ENCODE measurements at places on chromosomes 3 and 15.

GRCh38 chr3:71584394-71585011, 975 bp upstream of the FOXP1 start:
- DNase-seq = peak; percentile 44

DNA sequence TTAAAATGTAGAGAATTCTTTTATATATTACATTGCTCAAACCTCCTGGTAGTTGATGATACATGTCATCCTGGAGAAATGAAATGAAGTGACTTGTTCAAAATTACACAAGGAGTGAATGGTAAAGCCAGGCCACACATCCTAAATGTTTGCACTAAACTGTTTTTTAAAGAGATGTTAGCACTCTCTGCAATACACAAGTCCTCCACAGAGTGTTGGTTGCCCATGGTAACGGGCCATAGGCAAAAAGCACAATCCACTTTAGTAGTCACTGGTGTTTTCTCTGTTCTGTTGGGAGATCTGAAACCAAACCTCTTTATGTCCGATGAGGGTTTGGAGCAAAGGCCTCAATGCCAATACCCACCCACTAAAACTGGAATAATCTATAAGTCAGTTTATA, 907.4 kb downstream of the NTRK3 start:
- DNase-seq = no peak

GRCh38 chr3:26719134-26719533, 96.6 kb downstream of the LRRC3B start:
- DNase-seq = no peak

DNA sequence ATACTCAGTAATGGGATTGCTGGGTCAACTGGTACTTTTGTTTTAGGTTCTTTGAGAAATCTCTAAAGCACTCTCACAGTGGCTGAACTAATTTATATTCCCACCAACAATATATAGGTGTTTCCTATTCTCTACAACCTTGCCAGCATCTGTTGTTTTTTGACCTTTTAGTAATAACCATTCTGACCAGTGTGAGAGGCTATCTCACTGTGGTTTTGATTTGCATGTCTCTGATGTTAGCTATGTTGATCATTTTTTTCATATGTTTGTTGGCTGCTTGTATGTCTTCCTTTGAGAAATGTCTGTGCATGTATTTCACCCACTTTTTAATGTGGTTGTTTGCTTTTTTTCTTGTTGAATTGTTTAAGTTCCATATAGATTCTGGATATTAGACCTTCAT, 98.2 kb upstream of the DCBLD2 start:
- DNase-seq = no peak

GRCh38 chr3:157544501-157545130, 41.4 kb upstream of the VEPH1 start:
- DNase-seq = no peak

DNA sequence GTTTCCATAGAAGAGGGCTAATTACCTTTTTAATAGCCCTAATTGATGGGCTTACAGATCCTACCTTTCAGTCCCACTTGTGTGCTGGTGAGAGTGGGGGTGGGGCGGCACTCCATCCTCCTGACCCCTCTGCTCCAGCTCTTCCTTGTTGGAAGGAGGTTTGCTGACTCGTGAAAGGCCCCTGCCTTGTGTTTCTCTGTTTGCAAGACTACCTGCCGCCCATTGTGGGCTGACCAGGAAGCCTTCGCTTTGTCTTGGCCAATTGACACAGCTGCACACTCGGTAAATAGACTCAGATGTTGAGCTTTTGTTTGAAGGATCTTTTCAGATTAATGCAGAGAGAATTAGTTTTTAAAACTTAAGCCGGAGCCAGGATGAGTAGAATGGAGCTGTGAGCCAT, 197.3 kb upstream of the HES1 start:
- no peak for DNase-seq

DNA sequence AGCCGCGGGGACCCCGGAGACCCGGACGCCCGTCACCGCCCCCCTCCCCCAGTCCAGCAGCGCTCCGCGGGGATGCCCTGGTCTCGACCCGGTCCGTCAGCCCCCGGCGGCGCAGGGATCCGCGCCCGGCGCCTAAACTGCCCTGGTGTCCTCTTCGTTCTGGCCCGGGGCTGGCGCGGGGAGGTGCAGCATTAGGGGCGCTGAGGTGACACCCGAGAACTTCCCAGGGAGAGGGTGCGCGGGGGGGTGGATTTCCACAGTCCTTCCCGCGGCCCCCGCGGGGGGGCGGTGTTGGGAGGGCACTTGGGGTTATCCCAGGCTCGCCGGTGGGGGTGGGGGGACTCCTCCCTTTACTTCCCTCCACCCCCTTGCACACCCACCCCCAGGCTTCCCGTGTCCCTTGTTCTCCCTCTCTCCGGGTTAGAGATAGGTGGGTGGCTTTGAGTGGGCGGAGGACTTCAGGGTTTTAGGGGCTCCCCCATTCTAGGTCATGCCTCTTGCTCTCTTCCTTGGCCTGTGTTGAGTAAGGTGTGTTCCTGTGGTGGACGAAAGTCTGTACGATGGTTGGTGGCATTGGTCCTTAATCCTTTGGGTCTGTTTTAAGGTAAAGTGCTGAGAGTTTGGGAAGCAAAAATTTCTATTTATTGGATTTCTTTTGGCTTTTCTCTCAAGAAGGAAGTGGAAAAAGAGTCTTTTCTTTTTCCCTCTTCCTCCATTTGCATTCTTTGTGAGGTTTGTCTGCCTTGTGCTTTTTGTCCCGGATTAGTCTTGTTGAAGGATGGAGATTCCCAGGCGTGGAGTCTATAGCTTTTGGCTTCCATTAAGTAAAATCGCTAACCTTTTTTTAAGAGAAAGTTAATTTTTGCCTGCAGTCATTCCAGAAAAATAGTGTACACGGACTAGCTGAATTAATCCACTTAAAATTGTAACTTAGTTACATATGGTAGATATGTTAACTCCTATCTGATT, 811 bp downstream of the SKIL start:
- peak; percentile 71 for DNase-seq

GRCh38 chr3:81932681-81933080, 171.2 kb upstream of the GBE1 start:
- DNase-seq = no peak

GRCh38 chr15:50390554-50391264, 33.5 kb upstream of the USP8 start:
- DNase-seq = no peak

DNA sequence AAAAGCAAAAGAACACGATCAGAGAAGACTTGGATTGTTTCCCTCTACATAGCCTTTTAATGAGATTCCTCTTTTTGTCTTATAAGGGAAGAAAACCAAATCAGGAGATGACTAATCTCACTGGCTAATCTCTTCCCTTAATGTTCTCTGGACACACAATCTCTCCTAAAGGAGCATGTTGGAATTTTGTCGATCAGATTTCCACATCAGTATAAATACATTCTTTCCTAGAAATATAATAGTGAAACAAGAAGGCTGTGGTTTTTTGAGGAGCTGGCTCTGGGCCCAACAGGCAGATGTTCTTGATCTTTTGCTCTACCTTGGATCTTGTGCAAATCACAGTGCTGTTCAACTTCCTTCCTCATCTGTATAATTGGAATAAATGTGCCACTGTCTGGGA, 94.0 kb downstream of the GTPBP8 start:
- DNase-seq = no peak

GRCh38 chr15:101033801-101034200, 114.6 kb downstream of the LRRK1 start:
- no peak for DNase-seq

DNA sequence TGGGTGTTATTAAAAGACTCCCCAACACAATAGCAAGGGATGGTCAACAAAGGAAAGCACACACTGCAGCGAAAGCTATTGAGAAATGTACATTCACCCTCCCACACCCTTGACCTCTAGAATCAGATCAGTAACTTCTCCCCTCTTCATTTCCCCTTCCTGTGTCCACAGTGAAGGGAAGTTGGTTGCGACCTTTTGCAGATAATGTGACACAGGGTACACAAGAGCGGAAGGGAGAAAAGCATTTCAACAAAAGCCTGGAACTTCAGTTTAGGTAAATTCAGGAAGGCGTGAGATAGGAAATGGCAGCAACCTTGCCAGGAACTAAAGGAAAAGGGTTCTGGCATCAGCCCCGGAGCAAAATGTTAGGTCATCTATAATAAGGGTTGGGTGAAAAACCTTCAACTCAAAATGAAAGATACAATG, 899.8 kb downstream of the MCTP2 start:
- DNase-seq = no peak

GRCh38 chr3:185399737-185400667, 37.1 kb downstream of the MAP3K13 start:
- no peak for DNase-seq

- DNase-seq = no peak
These were observed 636.0 kb upstream of the TBL1XR1 start for GRCh38 chr3:177833332-177833731.

- no peak for DNase-seq
These were observed 31.1 kb upstream of the PPIB start for GRCh38 chr15:64193971-64194370.

DNA sequence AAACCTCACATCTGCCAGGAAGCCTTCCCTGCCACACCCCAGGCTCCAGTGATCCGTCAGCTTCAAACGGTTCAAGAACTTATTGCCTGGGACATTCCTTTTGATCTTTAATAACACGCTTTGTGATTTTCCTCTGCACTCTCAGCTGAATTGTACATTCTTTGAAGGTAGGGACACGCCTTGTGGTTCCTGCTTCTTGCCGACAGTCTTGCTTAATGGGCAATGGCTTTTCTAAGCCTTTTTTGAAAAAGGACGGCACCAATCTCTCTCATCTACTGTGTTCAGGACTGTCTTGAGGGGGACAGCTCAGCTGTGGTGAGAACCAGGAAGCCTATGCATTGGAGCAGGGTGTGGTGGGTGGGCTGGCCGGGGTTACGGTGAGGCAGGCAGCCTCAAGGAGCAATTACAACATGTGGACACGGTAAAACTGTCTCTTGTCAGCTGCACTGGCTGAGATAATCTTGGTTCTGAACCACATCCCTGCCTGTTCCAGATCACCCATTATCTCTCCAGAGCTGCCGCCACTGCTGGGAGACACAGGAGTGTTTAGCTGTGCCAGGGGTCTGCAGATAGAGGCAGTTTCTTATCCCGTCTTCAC, 46.0 kb upstream of the GLCE start:
- DNase-seq = no peak

DNA sequence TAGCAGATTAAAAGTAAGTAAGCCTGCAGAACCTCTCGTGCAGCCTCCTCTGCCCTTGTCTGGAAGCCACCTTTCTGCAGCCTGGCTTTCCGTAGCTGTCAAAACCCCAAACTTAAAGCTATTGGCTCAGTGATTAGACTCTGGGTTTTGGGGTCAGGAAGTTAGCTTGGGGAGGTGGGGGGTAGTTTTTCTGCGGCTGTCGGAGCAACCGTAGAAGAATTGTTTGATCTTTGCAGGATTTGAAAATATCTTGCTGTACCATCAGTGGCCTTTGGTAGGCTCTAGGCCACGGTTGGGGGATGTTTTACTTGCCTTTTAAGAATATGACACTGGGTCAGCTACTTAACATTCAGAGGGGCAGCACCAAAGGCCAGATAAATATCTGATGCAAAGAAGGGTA, 88.4 kb upstream of the RASGRP1 start:
- no peak for DNase-seq

DNA sequence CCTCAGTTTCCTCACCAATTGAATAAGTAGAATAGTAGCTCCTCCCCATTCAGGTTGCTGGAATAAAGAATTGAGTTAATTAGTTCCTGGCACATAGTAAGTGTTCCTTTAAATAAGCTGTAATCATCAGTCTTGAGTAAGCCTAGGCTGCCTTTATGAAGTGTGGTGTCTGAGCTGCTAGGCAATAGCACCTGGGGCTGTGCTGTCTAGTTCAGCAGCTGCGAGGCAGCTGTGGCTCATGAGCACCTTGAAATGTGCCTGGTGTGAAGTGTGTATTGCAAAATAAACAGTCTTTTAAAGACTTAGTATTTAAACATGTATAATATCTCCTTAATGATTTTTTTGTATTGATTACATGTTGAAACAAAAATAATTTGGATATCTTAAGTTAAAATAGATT, 77.6 kb downstream of the TOP2B start:
- DNase-seq = no peak
